ENCODE measurements at places on chromosomes 1 and 21. TPM values are rescaled to one million over a fixed set of nuclear protein-coding genes. Genes with fewer than 3 reads are reported as not detected.

NCF2 gene
- total RNA-seq, result 0.11 TPM

CHIT1 gene
- total RNA-seq, result not detected

AKNAD1 gene
- total RNA-seq, result not detected

DIRAS3 gene
- total RNA-seq, result 3.0 TPM

ATP1A4 gene
- not detected for total RNA-seq

FBXO28 gene
- 28.1 TPM for total RNA-seq

KRTAP13-2 gene
- total RNA-seq, result not detected

KCNJ6 gene
- total RNA-seq, result not detected

IQCC gene
- total RNA-seq, result 2.4 TPM

KRTAP7-1 gene
- total RNA-seq, result not detected

F11R gene
- total RNA-seq, result 2.2 TPM

INSRR gene
- under 0.01 TPM for total RNA-seq

All from uterine smooth muscle cell (primary cell).